DMS79 treated with DMSO at 0.1 percent for 48 hours (cell line): ENCODE measurements at places on chromosomes 13 and 19.

- no peak for DNase-seq
These were observed 89.7 kb downstream of the DCT start for GRCh38 chr13:94389604-94390351.

GRCh38 chr13:76289558-76289957 is 596.6 kb downstream of the KCTD12 start:
- DNase-seq, result no peak

DNA sequence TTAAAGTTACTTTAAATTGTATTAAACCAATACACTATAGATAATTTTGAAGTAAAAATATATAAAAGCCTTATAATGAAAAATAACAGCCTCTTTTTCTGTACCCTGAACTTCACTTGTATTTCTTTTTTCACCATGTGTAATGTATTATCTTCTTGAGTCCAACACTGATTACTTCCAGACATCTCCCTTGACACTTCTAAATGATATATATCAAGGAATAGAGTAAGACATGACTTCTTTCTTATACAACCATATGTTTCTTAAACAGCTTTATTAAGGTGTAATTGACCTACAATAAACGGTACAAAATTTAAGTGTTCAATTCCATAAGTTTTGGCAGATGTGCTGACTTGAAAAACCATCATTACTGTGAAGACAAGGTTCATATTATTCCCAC is 531.9 kb downstream of the OLFM4 start:
- DNase-seq, result no peak

- DNase-seq, result no peak
These were observed 319.0 kb downstream of the KCNRG start for GRCh38 chr13:50334115-50334778.

- peak; percentile 82 for DNase-seq
These were observed 114.5 kb downstream of the KLF5 start for GRCh38 chr13:73173279-73173811.

GRCh38 chr19:38336638-38337359 is 1.2 kb downstream of the CATSPERG start:
- DNase-seq, result peak; percentile 98

GRCh38 chr13:35961002-35961401 is 170.2 kb downstream of the DCLK1 start:
- DNase-seq, result no peak

DNA sequence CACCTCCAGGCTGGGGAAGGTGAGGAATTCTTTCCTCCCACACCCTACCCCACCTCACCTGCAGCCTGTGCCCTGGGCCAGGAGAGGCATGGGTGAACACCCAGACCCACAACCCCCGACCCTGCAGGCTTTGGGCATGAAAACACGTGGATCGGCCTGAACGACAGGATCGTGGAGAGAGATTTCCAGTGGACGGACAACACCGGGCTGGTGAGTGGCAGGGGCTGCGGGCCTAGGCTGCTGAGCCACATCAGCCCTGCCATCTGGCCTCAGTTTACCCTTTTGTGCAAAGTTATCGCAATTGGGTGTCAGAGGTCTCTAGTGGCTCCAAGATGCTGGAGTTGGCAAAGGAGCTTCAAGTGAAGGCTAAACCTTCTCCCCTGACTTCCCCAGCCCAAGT is 28.7 kb downstream of the NCAN start:
- no peak for DNase-seq

DNA sequence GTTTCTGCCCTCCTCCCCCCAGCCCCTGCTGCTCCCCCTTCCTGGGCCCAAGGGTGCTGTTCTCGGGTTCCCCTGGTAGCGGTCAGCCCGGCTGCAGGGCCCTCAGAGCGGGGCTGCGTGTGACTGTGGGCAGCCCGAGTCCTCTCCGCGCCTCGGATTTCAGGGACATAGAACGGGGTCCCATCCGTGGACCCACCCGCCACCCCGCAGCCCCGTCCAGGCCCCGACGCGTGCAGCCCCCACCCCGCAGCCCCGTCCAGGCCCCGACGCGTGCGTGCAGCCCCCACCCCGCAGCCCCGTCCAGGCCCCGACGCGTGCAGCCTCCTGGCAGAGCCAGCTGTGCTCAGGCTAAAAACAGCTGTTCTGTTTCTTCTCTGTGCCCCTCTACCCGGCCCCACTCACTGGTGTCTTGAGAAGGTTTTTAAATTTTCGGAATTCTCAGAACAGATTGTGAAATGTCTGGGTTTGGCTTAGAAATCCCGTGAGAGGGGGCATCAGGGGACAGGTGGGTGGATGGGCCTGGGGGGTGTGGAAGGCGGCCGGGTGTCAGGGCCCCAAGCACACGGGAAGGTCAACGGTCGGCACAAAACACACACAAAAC is 5.5 kb upstream of the PRTN3 start:
- no peak for DNase-seq

GRCh38 chr13:89982407-89983095 is 1364.9 kb upstream of the MIR17HG start:
- no peak for DNase-seq

GRCh38 chr19:42113641-42114348 is 18.5 kb downstream of the POU2F2 start:
- peak; percentile 87 for DNase-seq

DNA sequence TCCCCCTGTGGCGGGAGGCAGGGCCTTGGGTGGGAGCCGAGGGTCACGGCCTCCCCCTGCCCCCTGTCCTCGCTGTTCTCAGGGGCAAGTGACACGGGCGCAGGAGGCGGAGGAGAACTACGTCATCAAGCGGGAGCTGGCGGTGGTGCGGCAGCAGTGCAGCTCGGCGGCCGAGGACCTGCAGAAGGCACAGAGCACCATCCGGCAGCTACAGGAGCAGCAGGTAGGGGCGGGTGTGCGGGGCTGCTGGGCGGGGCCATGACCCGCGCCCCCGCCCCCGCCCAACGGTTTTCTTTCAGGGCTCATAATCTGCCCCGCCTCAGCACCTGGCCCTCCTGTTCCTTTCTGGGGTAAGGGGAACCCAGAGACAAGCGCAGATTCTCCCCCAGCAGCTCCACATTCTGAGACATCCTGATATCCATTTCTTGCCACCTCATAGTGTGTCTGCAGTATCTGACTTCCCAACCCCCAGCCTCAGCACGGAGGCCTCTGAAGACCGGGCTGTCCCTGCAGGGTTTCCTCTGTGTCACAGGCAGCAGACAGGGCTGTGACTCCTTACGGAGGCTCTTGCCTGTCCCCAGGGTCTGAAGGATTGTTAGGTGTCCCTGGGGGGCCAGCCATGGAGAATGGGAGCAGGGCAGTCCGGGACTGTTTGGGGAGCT is 15.9 kb downstream of the PRR36 start:
- DNase-seq, result no peak

DNA sequence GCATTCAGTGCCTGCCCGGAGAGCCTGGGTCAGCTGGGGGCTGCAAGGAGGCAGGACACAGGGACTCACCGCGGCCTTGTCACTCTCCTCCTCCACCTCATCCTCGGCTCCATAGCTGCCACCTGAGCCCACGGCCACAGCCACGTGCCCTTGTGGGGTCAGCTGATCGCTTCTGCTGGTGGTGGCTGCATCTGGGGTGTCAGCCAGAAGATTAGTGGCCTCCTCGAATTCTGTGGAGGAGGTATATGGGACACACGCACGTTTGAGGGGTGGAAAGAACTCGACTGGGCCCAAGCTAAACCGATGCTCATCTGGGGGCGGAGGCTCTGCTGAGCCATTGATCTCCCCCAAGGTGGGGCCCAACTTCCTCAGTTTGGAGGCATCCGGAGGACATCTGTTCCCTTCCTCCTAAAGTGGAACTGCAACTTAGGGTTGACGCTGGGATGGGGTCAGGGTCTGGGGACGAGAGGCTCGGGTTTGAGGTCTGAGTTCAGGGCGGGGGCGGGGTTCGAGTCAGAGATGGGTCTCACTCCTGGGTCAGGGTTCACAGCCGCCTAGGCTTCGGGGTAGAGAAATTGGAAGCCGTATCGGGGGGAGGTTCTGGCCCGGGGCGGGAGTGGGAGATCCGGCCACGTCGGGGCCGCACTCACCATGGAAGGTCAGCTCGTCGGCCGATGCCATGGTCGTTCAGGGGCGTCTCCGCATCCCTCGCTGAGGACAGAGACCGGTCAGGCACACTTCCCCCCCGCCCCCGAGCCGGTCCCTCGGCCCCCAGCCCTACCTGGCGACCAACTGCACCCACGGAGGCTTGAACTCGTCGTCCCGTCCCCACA is 493 bp downstream of the YIPF2 start:
- DNase-seq, result no peak

DNA sequence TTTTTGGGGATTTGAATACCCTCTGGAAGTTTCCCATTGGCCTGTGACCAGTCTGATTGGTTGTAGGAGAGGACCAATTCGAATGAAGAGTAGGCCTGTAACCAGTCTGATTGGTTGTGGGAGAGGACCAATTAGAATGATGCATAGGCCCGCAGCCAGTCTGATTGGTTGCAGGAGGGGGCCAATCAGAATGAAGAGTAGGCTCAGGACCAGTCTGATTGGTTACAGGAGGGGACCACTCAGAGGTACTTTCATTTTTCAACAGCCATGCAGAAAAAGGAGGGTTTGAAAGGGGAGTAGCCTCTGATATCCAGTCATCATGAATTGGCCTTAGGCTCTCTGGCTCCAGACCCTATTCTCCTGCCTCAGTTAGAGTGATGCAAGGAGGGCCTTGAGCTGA is 30.4 kb upstream of the SLC1A5 start:
- DNase-seq, result no peak

GRCh38 chr13:29496241-29496712 is 99.2 kb downstream of the SLC7A1 start:
- no peak for DNase-seq

- DNase-seq, result no peak
These were observed 708 bp upstream of the ESD start for GRCh38 chr13:46797501-46798237.

DNA sequence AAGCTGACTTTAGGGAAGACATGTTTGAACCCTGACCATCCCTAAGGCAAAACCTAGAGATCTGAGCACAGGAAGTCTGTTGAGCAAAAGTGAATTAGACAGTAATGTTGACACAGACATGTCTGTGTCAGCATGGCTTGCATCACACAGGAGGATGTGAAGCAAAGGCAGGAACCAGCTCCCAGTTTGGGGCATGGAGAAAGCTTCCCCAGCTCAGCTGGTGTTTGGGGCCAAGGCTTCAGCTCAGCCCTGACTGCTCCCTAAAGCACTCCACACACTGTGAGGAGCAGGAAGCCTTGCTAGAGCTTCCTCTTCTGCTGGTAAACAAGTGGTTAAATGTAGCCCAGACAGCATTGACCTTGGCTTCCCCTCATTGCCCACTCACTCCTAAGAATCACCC is 153.8 kb upstream of the UBL3 start:
- DNase-seq, result no peak

GRCh38 chr13:30665638-30666037 is 47.9 kb downstream of the USPL1 start:
- DNase-seq, result no peak

GRCh38 chr13:30107121-30107520 is 200.2 kb downstream of the KATNAL1 start:
- no peak for DNase-seq

DNA sequence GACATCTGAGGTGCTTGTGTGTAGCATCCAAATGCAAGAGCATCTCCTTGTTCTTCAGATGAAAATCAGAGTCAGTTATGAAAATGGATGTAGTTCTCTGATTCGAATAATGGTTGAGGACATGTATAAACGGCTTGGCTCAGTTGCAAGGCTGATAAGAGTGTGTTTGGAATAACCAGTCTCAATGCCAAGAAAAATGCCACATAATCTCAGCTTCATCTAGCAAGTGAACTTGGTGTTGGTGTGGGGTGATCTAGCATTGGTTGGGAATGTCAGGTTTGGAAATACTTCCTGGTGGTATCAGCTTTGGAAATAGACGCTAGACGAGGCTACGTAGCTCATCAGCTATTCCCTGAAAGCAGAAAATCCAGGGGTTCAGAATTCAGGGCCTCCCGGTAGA is 362.0 kb downstream of the FGF9 start:
- no peak for DNase-seq

GRCh38 chr13:31947105-31947504 is 84.5 kb upstream of the FRY start:
- DNase-seq, result peak; percentile 33

DNA sequence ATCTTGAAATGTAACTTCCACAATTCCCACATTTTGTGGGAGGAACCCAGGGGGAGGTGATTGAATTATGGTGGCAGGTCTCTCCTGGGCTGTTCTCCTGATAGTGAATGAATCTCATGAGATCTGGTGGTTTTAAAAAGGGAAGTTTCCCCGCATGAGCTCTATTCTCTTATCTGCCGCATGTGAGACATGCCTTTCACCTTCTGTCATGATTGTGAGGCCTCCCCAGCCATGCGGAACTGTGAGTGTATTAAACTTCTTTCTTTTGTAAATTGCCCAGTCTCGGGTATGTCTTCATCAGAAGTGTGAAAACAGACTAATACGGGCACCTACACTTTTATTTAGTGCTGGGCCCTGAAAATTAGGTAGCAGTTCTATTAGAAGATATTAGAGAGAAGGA is 45.8 kb downstream of the TNFSF13B start:
- no peak for DNase-seq

- DNase-seq, result no peak
These were observed 45.4 kb upstream of the TFDP1 start for GRCh38 chr13:113539176-113539575.

GRCh38 chr13:86946734-86947133 is 724.4 kb upstream of the SLITRK5 start:
- no peak for DNase-seq

DNA sequence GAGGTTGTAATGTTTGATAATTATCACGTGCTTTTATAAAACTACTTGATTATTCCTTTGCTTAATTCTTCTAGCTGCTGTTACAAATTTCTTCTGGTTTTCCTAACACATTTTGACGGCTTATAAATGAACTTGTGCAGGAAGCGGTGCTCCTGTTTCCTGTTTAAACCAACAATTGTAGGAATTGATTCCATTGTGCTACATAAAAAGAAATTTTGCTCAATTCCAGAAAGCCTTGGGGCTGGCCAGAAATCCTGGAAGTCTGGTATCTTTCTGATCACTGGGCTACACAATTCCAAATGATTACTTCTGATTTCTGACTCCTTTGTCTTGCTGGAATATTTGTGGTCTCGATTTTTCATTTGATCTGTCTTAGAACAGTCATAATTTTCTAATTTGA is 14.9 kb downstream of the RFC3 start:
- no peak for DNase-seq

GRCh38 chr13:100542826-100543156 is 45.8 kb downstream of the GGACT start:
- peak; percentile 91 for DNase-seq

- DNase-seq, result no peak
These were observed 222.4 kb downstream of the SPRY2 start for GRCh38 chr13:80118506-80118905.

GRCh38 chr13:95509521-95510310 is 42.8 kb upstream of the CLDN10 start:
- DNase-seq, result no peak
